IMR-90 (cell line): ENCODE measurements at places on chromosomes 11 and 22. TPM values are rescaled to one million over a fixed set of nuclear protein-coding genes. Genes with fewer than 3 reads are reported as not detected.

DESI1 gene
- total RNA-seq: 14.4 and 14.5 TPM in 2 replicates

APOBEC3C gene
- total RNA-seq: 5.6 and 6.6 TPM in 2 replicates

OR2D2 gene
- 0.28 and 0.36 TPM in 2 replicates for total RNA-seq

MTCH2 gene
- total RNA-seq: 163 and 207 TPM in 2 replicates

SCUBE1 gene
- total RNA-seq: not detected in 2 replicates

SCN4B gene
- total RNA-seq: under 0.01 and 0.18 TPM in 2 replicates

POU2AF3 gene
- not detected in 2 replicates for total RNA-seq

DNA sequence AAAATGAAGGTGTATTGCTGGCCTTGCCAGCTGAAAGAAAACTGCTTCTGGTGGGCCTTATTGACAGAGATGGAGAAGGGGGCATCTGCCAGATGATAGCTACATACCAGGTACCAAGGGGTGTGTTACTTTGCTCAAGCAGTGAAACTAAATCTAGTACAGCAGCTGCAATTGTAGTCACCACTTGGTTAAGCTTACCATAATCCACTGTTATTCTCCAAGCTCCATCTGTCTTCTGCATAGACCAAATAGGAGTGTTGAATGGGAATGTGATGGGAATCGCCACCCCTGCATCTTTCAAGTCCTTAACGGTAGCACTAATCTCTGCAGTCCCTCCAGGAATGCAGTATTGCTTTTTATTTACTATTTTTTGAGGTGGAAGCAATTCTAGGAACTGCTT lies 45.8 kb upstream of the LIN7C start:
- no peaks in the 10 kb centered on the region for H3K36me3 ChIP-seq
- no peaks in the 10 kb centered on the region for H3K27me3 ChIP-seq
- no peak overlapping the region for H3K27ac ChIP-seq
- no peak overlapping the region for H3K4me3 ChIP-seq
- no peaks in the 10 kb centered on the region for H3K4me1 ChIP-seq

GRCh38 chr11:2387266-2387987 lies 10.3 kb downstream of the CD81 start:
- H3K27ac ChIP-seq: peak overlapping the region; percentile 6; the same call in 1 of the 2 replicates
- peaks cover 52% of the 10 kb centered on the region for H3K4me1 ChIP-seq
- peaks cover 24% of the 10 kb centered on the region for H3K36me3 ChIP-seq
- H3K4me3 ChIP-seq: no peak overlapping the region
- DNase-seq: peak; percentile 52

GRCh38 chr22:35514366-35514765 lies 26.3 kb upstream of the RASD2 start:
- no peak for DNase-seq
- no peak overlapping the region for H3K27ac ChIP-seq
- H3K4me1 ChIP-seq: peaks cover 9% of the 10 kb centered on the region
- H3K4me3 ChIP-seq: no peak overlapping the region

DNA sequence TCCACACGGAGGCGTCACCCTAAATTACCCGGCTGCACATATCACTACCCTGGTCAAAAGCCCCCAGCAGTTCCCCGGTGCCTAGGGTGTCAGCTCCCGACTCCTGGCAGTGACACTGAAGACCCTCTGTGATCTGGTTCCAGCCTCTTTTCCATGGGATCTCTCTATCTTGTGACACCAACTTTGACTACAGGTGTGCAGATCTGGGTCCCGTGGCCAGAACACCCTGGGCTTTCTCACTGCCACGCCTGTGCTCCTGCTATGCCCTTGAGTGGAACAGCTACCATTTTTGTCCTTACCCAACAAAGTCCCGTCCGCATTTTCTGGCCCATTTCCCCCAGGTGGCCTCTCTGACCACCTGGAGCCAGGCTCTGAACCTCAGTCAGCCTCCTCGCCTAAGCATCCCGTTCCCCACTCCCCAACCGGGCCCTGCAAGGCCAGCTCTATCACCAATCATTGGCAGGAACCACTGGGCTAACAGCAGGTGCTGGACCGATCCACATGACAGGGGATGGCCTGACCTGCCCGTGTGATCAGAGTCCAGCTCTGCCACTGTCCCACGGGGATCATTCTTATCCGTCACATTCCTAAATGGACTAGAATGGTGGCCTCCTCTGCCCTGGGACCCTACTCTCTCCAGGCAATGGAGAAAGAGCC lies 20.7 kb upstream of the CBX7 start:
- H3K36me3 ChIP-seq: no peaks in the 10 kb centered on the region
- peaks cover 2% of the 10 kb centered on the region; the same call in 1 of the 2 replicates for H3K27me3 ChIP-seq
- peaks cover 39% of the 10 kb centered on the region for H3K4me1 ChIP-seq
- peak overlapping the region; percentile 91; the same call in 1 of the 2 replicates for H3K27ac ChIP-seq
- H3K4me3 ChIP-seq: no peak overlapping the region

DNA sequence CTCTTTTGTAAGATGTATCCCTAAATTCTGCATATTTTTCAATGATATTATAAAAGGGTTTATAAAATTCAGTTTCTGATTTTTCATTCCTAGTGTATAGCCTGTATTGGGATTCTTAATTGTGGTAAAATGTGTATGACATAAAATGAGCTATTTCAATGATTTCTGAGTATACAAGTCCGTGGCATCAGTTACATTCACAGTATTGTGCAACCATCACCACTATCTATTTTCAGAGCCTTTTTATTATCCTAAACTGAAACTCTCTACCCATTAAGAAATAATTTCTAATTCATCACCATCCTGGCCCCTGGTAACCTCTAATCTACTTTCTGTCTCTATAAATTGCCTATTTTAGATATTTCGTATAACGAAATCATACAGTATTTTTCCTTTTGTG lies 39.8 kb downstream of the EIF3F start:
- H3K4me1 ChIP-seq: peaks cover 4% of the 10 kb centered on the region
- no peaks in the 10 kb centered on the region; the same call in 1 of the 2 replicates for H3K27me3 ChIP-seq
- DNase-seq: no peak
- H3K27ac ChIP-seq: no peak overlapping the region

DNA sequence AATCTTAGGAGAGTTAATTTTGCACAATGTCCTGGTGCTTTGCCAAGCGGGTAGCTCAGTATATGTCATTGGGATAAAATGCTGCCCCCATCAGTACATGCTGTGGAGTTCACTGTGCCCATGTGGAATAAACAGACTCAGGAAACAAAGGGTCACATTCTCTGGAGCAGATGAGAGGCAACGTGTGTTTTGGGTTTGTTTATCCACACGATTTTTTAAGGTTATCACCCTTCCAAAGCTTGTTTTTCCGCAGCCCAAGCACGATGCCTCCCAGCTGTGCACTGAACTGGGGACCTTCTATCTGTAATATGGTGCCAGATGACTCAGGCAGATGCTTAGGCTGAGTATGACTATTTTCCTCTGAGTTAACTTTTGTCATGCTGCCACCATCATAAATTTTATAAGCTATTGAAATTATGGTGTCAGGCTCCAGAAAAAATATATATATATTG lies 6.5 kb downstream of the OR4D6 start:
- H3K4me3 ChIP-seq: no peak overlapping the region
- no peak overlapping the region for H3K27ac ChIP-seq
- no peaks in the 10 kb centered on the region for H3K36me3 ChIP-seq
- DNase-seq: no peak
- H3K27me3 ChIP-seq: no peaks in the 10 kb centered on the region

DNA sequence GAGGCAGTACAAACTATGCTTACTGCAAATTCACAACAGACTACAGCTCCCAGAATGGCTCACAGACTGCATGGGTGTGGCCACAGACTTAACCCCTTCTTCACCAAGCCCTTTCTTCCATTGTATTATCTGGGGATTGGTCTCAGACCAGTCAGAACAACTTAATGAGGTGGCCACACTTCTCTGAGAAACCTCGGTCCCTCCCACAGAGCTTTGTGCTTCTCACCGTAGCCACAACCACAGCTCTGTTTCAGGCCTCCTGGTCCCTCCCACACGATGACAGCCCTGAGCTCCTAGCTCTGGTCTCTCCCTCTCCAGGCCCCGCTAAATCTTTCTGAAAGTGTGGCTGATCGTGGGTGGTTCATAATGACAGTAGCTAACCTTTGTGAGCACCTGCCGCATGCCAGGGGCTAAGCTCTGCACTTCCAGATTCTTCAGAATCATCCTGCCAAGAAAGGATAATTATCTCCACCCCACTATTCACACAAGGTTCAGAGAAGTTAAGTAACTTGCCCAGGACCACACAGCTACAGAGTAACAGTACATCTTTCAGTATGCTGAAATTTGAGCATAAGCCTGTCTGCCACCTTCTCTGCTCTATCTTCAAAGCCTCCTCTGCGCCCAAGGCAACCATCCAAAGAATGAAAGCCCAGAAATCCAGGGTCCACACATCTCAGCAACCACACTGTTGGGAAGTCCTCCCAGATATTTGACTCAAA lies 5.4 kb downstream of the PDE2A start:
- no peak overlapping the region for H3K4me3 ChIP-seq
- DNase-seq: no peak
- H3K27ac ChIP-seq: no peak overlapping the region
- no peaks in the 10 kb centered on the region for H3K36me3 ChIP-seq
- H3K27me3 ChIP-seq: peaks cover 67% of the 10 kb centered on the region
- no peaks in the 10 kb centered on the region for H3K4me1 ChIP-seq

DNA sequence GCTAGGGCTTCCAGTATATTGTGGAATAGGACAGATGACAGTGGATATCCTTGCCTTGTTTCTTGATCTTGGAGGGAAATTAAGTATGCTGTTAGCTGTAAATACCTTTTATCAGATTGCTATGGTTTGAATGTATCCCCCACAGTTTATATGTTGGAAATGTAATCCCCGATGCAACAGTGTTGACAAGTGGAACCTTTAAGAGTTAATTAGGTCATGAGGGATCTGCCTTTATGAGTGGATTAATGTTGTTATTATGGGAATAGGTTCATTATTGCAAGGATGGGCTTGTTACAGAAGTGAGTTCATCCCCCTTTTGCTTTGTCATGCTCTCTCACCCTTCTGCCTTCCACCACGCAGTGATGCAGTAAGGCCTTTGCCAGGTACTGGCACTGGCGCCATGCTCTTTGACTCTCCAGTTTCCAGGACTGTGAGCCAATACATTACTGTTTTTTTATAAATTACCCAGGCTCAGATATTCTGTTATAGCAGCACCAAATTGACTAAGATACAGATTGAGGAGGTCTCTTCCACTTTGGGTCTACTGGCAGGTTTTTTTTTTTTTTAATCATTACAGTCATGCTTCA lies 16.4 kb downstream of the CABIN1 start:
- H3K27ac ChIP-seq: no peak overlapping the region
- H3K36me3 ChIP-seq: peaks cover 3% of the 10 kb centered on the region; the same call in 1 of the 2 replicates
- DNase-seq: no peak
- H3K4me1 ChIP-seq: no peaks in the 10 kb centered on the region
- no peak overlapping the region for H3K4me3 ChIP-seq
- no peaks in the 10 kb centered on the region for H3K27me3 ChIP-seq

- DNase-seq: no peak
- H3K4me1 ChIP-seq: no peaks in the 10 kb centered on the region
- H3K27ac ChIP-seq: no peak overlapping the region
- H3K27me3 ChIP-seq: no peaks in the 10 kb centered on the region
Measured at GRCh38 chr11:102773386-102773785, 7.0 kb downstream of the MMP10 start.

- no peak overlapping the region for H3K27ac ChIP-seq
- peak; percentile 19 for DNase-seq
- H3K4me1 ChIP-seq: no peaks in the 10 kb centered on the region
- H3K36me3 ChIP-seq: no peaks in the 10 kb centered on the region
- no peak overlapping the region for H3K4me3 ChIP-seq
- H3K27me3 ChIP-seq: no peaks in the 10 kb centered on the region
Measured at GRCh38 chr11:102807921-102808320, 10.0 kb upstream of the MMP1 start.

DNA sequence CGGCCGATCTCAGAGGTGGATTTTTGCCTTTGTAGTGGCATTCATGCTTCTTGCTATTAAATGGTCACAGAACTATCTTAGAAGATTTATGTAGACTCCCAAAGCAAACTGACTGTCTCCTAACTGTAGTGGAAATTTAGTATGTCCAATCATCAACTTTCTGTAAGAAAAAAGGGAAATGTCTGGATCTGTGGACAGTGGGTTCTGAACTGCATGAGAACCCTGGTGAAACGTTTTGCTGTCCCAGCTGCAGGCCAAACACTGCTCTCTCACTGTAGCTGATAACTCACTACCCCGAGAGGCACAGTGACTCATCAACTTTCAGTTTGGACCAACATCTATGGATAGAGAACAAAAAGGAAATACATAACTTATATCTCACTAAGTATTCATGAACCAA lies 387.1 kb downstream of the SOX6 start:
- H3K4me3 ChIP-seq: no peak overlapping the region
- peak overlapping the region; percentile 69 for H3K27ac ChIP-seq
- peak; percentile 93 for DNase-seq
- H3K4me1 ChIP-seq: peaks cover 9% of the 10 kb centered on the region

DNA sequence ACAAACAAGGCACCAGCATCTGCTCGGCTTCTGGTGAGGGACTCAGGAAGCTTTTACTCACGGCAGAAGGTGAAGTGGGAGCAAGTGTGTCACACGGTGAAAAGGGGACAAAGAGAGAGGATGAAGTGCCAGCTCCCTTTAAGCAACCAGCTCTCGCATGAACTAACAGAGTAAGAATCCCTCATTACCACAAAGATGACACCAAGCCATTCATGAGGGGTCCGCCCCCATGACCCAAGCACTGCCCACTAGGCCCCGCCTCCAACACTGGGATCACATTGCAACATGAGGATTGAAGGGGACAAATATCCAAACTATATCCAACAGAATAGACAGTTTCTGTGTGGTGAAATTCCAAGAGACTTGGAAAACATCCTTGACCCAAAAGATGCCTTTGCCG lies 198.2 kb upstream of the POU2AF2 start:
- no peak overlapping the region for H3K4me3 ChIP-seq
- no peaks in the 10 kb centered on the region for H3K36me3 ChIP-seq
- no peaks in the 10 kb centered on the region for H3K4me1 ChIP-seq
- no peak overlapping the region for H3K27ac ChIP-seq

GRCh38 chr11:68256331-68256741 lies 15.4 kb downstream of the C11orf24 start:
- H3K4me1 ChIP-seq: peaks cover 11% of the 10 kb centered on the region
- H3K4me3 ChIP-seq: no peak overlapping the region
- no peaks in the 10 kb centered on the region for H3K27me3 ChIP-seq
- peak overlapping the region; percentile 88 for H3K27ac ChIP-seq

DNA sequence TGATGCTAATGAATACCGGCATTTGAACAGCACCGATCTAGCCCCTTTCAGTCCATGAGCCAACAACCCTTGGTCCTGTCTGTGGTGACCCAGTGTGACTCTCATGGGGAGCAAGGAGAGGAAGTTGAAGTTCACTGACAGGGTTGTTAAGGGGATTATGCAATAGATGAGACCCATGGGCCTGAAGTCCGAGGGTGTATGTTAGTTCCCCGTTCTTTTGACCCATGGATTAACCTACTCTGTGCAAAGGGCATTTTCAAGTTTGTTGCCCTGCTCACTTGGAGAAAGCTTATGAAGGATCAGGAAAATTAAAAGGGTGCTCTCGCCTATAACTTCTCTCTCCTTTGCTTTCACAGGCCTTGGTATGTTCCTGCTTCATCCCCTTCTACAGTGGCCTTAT lies 4.9 kb downstream of the PNPLA3 start:
- H3K27ac ChIP-seq: no peak overlapping the region
- H3K4me1 ChIP-seq: peaks cover 2% of the 10 kb centered on the region; the same call in 1 of the 2 replicates
- H3K27me3 ChIP-seq: no peaks in the 10 kb centered on the region
- DNase-seq: no peak
- peaks cover 25% of the 10 kb centered on the region; the same call in 1 of the 2 replicates for H3K36me3 ChIP-seq
